Vagina (tissue), 2 donors: ENCODE measurements at places on chromosomes 2 and 18. TPM values are rescaled to one million over a fixed set of nuclear protein-coding genes. Genes with fewer than 3 reads are reported as not detected.
A peak's percentile ranks its signal among the peaks of the same experiment; 100 is the strongest.

DNA sequence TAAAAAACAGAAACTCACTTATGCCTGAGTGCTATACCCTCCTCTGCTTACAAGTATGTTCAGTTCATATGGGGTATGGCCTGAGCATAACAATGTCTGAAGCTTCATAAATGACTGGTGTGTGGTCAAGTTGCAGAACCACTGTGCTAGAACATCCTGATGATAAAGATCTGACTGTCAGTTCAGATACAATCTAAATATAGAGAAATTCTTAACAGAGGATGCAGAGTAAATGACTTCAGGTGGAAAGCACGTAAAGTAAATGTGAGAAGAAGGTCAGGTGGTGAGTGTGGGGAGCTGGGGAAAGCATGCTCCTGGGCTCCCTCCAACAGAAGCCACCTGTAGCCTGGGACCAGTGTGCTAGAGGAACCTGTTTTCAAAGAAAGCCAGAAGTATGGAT, 926.2 kb downstream of the TSN start:
- no peaks in the 10 kb centered on the region for H3K27me3 ChIP-seq
- H3K27ac ChIP-seq, result no peak overlapping the region
- H3K36me3 ChIP-seq, result no peaks in the 10 kb centered on the region
- no peak for DNase-seq
- no peak overlapping the region for H3K4me3 ChIP-seq

DNA sequence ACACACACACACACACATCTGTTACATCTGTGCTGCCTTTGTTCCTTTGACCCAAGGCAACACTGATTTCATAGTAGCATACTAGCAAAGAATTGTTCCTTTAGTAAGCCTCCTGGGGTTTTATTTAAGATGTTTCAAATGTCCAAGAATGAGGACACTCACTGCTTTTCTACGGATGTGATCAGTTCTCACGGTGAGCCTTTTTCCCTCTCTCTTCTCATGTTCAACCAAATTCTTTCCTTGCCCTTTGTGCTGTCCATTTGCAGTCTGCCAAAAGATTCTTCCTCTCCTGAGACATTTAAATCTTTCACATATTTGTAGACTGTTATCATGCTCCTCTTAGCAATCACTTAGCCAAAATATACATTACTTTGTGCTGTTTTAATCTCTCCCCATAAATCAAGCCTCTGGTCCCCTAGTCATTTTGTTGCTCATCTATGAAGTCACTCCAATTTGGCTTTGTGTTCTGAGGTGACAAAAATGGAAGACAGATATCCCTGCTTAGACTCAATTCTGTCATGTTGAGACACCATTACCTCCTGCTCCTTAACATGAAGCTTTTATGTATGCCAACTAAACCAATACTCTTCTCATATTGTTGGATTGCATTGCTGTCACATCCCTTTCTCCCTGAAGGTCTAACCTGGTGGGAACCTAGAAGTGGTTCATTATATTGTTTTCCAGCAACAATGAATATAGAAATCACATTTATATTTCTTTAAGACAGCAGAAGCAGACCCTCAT, 1605.3 kb upstream of the ACVR2A start:
- no peak overlapping the region for H3K4me3 ChIP-seq
- H3K27me3 ChIP-seq, result no peaks in the 10 kb centered on the region
- no peaks in the 10 kb centered on the region for H3K4me1 ChIP-seq
- H3K27ac ChIP-seq, result no peak overlapping the region

- DNase-seq, result no peak
- peak overlapping the region; percentile 68 for H3K4me3 ChIP-seq
- H3K4me1 ChIP-seq, result peaks cover 17% of the 10 kb centered on the region
- no peaks in the 10 kb centered on the region for H3K27me3 ChIP-seq
These were observed 862 bp upstream of the TMEM177 start for GRCh38 chr2:119678021-119678656.

GRCh38 chr2:183079139-183079775, 710 bp downstream of the DUSP19 start:
- H3K4me1 ChIP-seq, result peaks cover 10% of the 10 kb centered on the region
- DNase-seq, result no peak
- peak overlapping the region; percentile 86 for H3K27ac ChIP-seq
- no peaks in the 10 kb centered on the region for H3K36me3 ChIP-seq
- H3K27me3 ChIP-seq, result no peaks in the 10 kb centered on the region

- DNase-seq, result no peak
- no peaks in the 10 kb centered on the region for H3K36me3 ChIP-seq
- H3K27ac ChIP-seq, result no peak overlapping the region
- H3K4me1 ChIP-seq, result no peaks in the 10 kb centered on the region
- H3K4me3 ChIP-seq, result no peak overlapping the region
These were observed 58.6 kb downstream of the POMC start for GRCh38 chr2:25109822-25110221.

GRCh38 chr2:104932243-104932642, 78.3 kb downstream of the POU3F3 start:
- no peaks in the 10 kb centered on the region for H3K36me3 ChIP-seq
- no peak for DNase-seq
- no peaks in the 10 kb centered on the region for H3K27me3 ChIP-seq
- H3K4me3 ChIP-seq, result no peak overlapping the region
- H3K27ac ChIP-seq, result no peak overlapping the region

- H3K27me3 ChIP-seq, result no peaks in the 10 kb centered on the region
- DNase-seq, result no peak
- peaks cover 6% of the 10 kb centered on the region for H3K4me1 ChIP-seq
- peaks cover 4% of the 10 kb centered on the region for H3K36me3 ChIP-seq
- H3K27ac ChIP-seq, result no peak overlapping the region
- no peak overlapping the region for H3K4me3 ChIP-seq
These were observed 23.5 kb downstream of the HADHB start for GRCh38 chr2:26268213-26268612.

- H3K4me3 ChIP-seq, result no peak overlapping the region
- no peaks in the 10 kb centered on the region for H3K36me3 ChIP-seq
- H3K27me3 ChIP-seq, result no peaks in the 10 kb centered on the region
These were observed 58.2 kb downstream of the HS6ST1 start for GRCh38 chr2:128260239-128261138.

GRCh38 chr2:157067562-157067961, 189.9 kb upstream of the GALNT5 start:
- H3K4me3 ChIP-seq, result no peak overlapping the region
- H3K4me1 ChIP-seq, result no peaks in the 10 kb centered on the region
- H3K27ac ChIP-seq, result no peak overlapping the region
- no peak for DNase-seq
- H3K27me3 ChIP-seq, result no peaks in the 10 kb centered on the region

- no peak for DNase-seq
- no peak overlapping the region for H3K4me3 ChIP-seq
- H3K27me3 ChIP-seq, result no peaks in the 10 kb centered on the region
- H3K27ac ChIP-seq, result peak overlapping the region; percentile 37
- no peaks in the 10 kb centered on the region for H3K36me3 ChIP-seq
These were observed 92.2 kb downstream of the STPG4 start for GRCh38 chr2:47062681-47063537.

DNA sequence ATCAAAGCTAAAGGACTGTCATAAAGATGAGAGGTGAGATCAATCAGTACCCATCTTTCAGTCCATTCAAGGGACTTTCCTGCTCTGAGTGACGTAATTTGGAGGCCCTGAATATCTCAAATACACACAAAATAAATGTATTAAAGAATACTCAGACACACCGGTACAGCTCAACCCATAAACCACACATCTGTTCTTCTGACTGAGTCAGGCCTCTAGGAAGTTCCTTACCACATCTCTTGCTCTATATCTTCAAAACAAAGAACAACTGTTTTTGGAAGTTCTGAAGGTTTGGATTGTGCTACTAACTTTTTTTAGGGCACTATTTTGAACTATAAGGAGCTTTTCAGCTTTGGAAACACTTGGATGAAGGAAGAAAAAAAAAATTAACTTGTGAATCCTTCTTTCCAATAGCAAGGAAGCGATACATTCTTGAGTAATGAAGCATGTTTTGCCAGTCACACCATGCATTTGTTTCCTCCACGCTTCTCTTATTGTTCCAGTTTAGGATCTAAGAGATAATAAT, 866.5 kb upstream of the VRK2 start:
- H3K4me1 ChIP-seq, result no peaks in the 10 kb centered on the region
- DNase-seq, result no peak
- H3K27ac ChIP-seq, result no peak overlapping the region
- no peaks in the 10 kb centered on the region for H3K36me3 ChIP-seq
- no peaks in the 10 kb centered on the region for H3K27me3 ChIP-seq

DNA sequence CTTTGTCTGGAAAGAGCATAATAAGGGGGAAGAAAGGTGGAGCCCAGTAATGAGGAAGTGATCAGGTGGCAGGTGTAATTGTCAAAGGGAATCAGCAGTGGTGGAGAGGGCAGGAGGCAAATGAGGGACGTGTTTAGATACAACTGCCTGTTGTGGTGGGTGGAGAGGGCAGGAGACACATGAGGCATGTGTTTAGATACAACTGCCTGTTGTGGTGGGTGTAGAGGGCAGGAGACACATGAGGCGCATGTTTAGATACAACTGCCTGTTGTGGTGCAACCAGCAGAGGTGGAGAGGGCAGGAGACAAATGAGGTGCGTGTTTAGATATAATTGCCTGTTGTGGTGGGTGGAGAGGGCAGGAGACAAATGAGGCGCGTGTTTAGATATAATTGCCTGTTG, 173.1 kb downstream of the ANKRD30B start:
- no peaks in the 10 kb centered on the region for H3K36me3 ChIP-seq
- H3K4me3 ChIP-seq, result no peak overlapping the region
- no peaks in the 10 kb centered on the region for H3K27me3 ChIP-seq
- H3K27ac ChIP-seq, result no peak overlapping the region

DNA sequence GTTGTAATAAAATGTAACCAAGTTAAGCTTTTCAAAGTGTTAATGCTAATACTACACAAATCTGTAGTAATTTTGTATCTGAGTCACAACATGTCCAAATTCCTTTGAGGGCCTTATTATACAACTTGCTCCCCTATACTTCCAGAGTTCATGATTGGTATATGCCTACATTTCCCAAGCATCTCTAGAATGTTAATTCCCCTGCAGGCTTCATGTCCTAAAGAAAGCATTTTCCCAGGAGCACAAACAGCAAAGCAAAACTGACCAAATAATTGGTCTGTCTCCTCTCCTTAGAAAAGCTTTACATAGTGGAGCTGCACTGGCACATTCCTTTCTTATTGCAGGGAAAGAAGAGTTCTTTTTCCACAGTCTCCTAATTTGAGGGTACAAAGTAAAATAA, 3.7 kb downstream of the ALS2 start:
- H3K4me1 ChIP-seq, result peaks cover 13% of the 10 kb centered on the region
- H3K36me3 ChIP-seq, result no peaks in the 10 kb centered on the region
- H3K4me3 ChIP-seq, result no peak overlapping the region

GRCh38 chr2:239344857-239345216, 56.0 kb downstream of the HDAC4 start:
- H3K4me1 ChIP-seq, result peaks cover 20% of the 10 kb centered on the region
- H3K27ac ChIP-seq, result no peak overlapping the region
- H3K36me3 ChIP-seq, result no peaks in the 10 kb centered on the region
- DNase-seq, result peak; percentile 82

- no peak overlapping the region for H3K4me3 ChIP-seq
- DNase-seq, result no peak
- H3K4me1 ChIP-seq, result no peaks in the 10 kb centered on the region
- H3K27me3 ChIP-seq, result no peaks in the 10 kb centered on the region
These were observed 130.7 kb upstream of the TPO start for GRCh38 chr2:1282552-1282951.

- no peak overlapping the region for H3K27ac ChIP-seq
- no peaks in the 10 kb centered on the region for H3K36me3 ChIP-seq
- no peak overlapping the region for H3K4me3 ChIP-seq
- DNase-seq, result no peak
- H3K4me1 ChIP-seq, result no peaks in the 10 kb centered on the region
These were observed 89.6 kb downstream of the UXS1 start for GRCh38 chr2:106104332-106105062.

DNA sequence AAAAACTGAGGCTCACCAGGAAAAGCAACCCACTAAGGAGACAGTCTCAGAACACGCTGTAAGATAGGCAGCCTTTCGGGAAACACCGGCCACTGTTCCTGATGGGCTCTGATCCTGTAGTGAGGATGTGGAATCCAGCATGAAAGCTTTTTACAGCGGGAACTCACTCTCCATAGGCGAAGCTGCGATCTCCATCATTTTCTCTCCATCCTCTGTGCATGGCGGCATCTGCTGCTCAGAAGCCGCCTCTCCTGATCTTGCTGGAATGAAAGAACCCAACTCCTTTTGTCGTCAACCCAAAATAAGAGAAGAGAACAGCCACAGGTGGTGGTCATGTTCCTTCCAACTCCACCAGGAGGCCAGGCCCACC, 49.9 kb downstream of the TMEM18 start:
- H3K27ac ChIP-seq, result no peak overlapping the region
- peak; percentile 72 for DNase-seq
- H3K4me1 ChIP-seq, result no peaks in the 10 kb centered on the region
- no peaks in the 10 kb centered on the region for H3K36me3 ChIP-seq

- H3K27me3 ChIP-seq, result no peaks in the 10 kb centered on the region
- H3K4me3 ChIP-seq, result no peak overlapping the region
- no peak overlapping the region for H3K27ac ChIP-seq
- no peak for DNase-seq
- no peaks in the 10 kb centered on the region for H3K36me3 ChIP-seq
These were observed 5.9 kb downstream of the SCYGR4 start for GRCh38 chr2:227623226-227623625.

- no peaks in the 10 kb centered on the region for H3K27me3 ChIP-seq
- no peaks in the 10 kb centered on the region for H3K36me3 ChIP-seq
- DNase-seq, result no peak
- H3K27ac ChIP-seq, result no peak overlapping the region
- no peak overlapping the region for H3K4me3 ChIP-seq
These were observed 161.7 kb upstream of the LMAN1 start for GRCh38 chr18:59520562-59521355.

DNA sequence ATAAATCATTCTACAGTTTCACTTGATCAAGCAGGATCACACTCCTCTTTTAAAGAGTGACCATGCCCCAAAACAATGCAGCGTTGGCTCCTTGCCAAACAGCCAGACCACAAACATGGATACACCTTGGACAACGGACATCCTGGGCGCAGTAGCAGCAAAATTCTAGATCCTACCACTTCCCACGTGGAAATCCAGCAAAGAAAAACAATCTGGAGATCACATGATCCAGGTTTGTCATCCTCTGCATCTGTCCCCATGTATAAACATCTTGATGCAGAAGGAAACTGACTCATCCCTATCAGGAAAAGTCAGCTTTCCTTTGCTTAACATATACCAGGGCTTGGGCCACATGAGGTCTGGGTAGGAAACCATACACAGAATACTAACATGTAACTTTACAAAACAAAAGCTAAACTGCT, 53.1 kb downstream of the ZNF521 start:
- no peak overlapping the region for H3K4me3 ChIP-seq
- H3K36me3 ChIP-seq, result no peaks in the 10 kb centered on the region
- H3K27ac ChIP-seq, result peak overlapping the region; percentile 33

The ZNF521 gene
- total RNA-seq, result 18.7 TPM

The DOCK10 gene
- total RNA-seq, result 9.8 TPM

The ARHGEF33 gene
- total RNA-seq, result 0.74 TPM

The ME2 gene
- total RNA-seq, result 32.2 TPM

The PLA2R1 gene
- 24.3 TPM for total RNA-seq

The HOXD1 gene
- total RNA-seq, result 1.2 TPM

The NPPC gene
- total RNA-seq, result 16.0 TPM

The CDK15 gene
- total RNA-seq, result not detected
